ENCODE measurements at places on chromosomes 4 and X. TPM values are rescaled to one million over a fixed set of nuclear protein-coding genes. Genes with fewer than 3 reads are reported as not detected.
A peak's percentile ranks its signal among the peaks of the same experiment; 100 is the strongest.

Gene TLR1
- total RNA-seq, result 0.13 TPM

Gene FNIP2
- 16.5 TPM for total RNA-seq

Gene PDHA1
- 182 TPM for total RNA-seq

Gene SPATA4
- total RNA-seq, result 0.13 TPM

Gene UGT8
- total RNA-seq, result under 0.01 TPM

Gene RAB39B
- total RNA-seq, result 2.6 TPM

Gene CFI
- total RNA-seq, result not detected

Gene GSX2
- not detected for total RNA-seq

Gene IL13RA2
- total RNA-seq, result 15.4 TPM

Gene SPANXN4
- not detected for total RNA-seq

DNA sequence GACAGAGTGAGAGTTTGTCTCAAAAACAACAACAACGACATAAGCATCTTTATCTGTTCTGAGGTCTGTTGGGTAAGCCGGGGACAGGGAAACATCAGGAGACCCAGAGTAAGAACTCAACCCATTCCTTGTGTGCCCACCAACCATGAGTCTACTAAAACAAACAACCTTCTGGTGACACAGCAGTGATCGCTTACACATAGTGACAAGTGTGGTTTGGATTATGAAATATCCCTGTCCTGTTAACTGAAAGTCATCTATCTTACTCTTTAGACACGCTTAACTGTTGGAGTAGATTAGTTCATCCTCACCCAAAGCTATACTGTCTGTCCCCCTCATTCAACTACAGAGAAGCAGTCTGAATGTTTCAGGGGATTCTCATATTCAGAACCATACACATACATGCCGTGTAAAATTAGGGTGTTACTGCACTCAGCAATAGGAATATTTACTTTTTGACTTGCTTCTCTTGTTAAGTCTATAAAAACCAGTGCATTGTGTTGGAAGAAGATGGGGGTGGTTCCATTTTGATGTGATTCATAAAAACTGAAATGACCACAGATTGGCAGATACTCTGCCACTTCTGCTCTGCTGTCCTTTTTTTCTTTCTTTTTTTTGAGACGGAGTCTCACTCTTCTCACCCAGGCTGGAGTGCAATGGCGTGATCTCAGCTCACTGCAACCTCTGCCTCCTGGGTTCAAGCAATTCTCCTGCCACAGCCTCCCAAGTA, 27.4 kb downstream of the PHKA2 start:
- DNase-seq, result no peak

- DNase-seq, result no peak
These were observed 876.5 kb downstream of the RAPGEF2 start for GRCh38 chr4:159979351-159979750.

- peak; percentile 94 for DNase-seq
These were observed 7.4 kb upstream of the RELL1 start for GRCh38 chr4:37693450-37694190.

DNA sequence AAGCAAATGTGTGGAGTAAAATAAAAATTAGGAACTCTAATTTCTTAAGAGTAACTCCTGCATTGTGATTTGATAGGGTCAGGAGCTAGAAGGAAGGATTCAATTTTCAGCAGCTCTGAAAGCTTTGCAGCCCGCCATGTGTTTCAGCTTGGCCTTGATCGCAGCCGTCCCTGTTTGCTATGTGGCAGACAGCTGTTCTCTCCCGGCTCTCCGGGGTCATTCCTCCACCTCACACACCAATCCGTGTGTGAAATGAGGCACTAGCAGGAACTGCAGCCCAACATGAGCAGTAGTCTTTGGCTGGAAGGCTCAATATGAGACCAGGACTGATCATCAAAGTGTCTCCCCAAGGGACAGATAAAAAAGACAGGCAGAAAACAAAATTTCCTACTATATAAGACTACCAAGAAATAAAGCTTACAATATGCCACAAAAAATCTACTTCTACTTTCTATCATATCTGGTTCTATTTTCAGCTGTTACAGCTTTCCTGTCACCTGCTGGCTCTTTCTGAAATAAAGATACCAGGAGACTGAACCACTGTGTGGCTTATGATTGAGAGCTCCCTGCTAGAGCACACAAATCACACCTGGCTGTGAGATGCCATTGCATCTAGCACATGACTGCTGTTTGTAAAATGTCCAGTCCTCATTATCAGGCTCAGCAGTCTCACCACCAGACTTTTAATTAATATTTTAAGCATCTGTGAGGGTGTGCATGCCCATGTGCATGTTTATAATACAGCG, 44.1 kb upstream of the SEC24B start:
- DNase-seq, result no peak

DNA sequence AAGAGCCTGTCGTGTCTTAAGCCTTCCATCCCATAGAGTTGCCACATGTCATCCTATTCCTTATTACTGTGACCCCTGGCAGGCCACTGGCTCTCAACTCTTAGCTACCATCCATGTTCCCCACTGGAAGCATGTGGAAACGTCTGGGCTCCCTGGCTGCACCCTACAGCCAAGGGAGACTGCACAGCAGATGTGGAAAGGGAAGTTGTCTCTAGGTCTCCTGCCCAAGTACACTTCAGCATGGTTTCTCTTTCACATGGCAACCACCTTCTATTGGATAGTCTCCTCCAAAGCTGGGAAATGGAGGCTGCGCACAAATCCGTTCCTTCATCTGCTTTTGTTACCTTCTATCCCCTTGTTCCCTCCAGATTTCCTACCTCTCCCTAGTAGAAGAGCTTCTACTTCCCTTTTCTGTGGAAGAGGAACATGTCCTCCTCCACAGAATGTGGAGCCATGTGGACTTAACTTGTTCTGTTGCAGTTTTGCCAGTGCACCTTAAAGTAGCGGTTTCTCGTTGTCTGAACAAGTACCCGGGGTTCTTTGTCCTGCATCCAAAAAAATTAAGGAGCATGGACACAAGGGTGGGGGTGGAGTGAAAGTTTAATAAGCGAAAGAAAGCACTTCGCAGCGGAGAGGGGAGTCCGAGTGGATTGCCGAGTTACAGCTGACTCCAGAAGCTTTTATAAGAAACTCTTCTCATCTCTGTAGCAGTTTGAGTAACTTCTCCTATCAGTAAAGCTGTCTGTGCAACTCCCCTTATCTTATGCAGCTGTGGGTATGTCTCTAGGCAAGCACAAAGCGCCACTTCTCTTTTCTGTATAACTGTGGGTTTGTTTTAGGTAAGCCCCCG, 52.5 kb downstream of the HMGB2 start:
- DNase-seq, result no peak

GRCh38 chrX:103253608-103254007, 1.3 kb downstream of the TCEAL8 start:
- DNase-seq, result no peak

- no peak for DNase-seq
These were observed 83.3 kb upstream of the HELT start for GRCh38 chr4:184934961-184935360.

DNA sequence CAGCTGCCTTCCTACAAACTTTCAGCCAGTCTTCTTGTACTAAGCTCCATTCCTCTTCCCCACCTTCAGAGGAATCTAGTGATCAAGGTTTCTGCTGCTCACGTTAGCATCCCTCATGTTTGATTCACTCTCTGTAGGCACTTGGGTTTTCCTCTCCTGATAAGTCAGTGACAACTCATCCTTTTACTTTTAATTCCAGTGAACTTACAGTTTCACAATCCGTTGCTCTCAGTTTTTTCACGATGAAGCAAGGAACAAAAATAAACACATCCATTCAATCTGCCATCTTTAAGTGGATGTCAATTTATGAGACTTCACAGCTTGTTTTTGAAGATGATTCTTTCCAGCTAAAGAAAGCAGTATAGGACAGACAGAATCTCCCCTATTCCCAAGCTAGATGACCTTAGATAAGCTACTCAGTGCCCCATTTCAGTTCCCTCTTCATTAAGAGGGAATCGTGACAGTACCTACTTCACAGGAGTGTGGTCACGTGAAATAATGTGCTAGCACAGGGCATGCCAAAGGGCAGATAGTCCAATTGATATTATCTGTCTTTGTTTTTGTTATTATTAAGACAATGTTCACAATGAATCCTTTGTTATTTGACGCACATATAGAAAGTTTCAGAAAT, 234.3 kb downstream of the PALLD start:
- no peak for DNase-seq

GRCh38 chr4:173498023-173498422, 32.0 kb downstream of the HAND2 start:
- DNase-seq, result no peak

DNA sequence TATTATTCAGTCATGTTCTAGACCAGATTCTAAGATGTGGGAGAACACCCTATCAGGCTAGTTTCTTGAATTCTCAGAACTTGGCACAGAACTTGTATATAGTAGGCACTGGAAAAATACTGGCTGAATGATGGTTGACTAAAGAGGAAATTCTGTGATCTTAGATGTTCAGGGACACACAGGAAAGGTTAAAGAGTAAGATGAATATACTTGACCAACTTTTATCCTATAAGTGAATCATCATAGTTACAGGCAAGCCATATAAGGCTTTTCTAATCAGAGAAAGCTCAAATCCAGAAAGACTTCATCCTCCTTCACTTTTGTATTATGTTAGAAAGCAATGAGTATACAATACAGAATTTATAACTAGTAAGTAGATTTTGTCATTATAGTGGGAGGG, 53.8 kb downstream of the SEPTIN11 start:
- DNase-seq, result no peak

GRCh38 chr4:139171876-139172691, 4.9 kb downstream of the ELF2 start:
- DNase-seq, result peak; percentile 92

DNA sequence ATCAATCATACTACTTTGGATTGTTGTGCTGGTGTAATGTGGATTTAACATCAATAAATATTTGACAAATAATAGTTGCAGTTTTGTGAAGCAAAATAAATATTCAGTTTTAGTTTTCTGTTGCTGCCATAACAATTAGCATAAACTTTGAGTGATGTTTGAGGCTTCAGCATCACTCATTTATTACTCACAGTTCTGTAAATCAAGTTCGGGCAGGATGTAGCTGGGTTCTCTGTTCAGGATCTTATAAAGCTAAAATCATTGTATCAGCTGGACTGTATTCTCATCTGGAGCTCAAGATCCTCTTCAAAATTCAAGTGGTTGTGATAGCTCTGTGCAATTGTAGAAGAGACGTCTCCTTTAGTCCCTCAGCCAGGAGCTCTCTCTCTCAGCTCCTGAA, 81.7 kb downstream of the CBR4 start:
- peak; percentile 49 for DNase-seq

DNA sequence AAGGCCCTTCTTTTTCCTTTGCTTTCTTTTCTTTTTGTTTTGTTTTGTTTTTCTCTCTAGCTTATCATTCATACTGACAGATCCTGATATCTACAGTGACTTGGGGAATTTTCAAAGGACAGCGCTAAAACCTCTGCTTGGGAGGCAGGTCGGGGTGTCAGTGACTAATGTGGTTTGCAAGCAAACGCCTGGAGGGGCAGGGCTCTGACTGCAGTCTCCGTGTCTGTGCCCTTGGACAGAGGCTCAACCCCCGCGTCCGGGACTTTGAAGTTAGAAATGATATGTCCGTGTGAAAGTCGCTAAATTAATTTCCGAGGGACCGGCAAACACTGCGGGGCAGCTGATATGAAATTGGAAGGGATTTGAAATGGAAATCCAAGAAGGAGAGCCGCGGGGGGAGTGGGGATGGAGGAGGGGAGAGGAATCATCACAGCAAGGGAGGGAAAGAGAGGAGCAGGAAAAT, 312.4 kb downstream of the DHRSX start:
- DNase-seq, result no peak

GRCh38 chr4:95591278-95591677, 42.5 kb upstream of the UNC5C start:
- DNase-seq, result no peak

- DNase-seq, result peak; percentile 67
These were observed 978.3 kb upstream of the GRID2 start for GRCh38 chr4:91325495-91325894.

- no peak for DNase-seq
These were observed 66.1 kb downstream of the NHSL2 start for GRCh38 chrX:71976753-71977152.

DNA sequence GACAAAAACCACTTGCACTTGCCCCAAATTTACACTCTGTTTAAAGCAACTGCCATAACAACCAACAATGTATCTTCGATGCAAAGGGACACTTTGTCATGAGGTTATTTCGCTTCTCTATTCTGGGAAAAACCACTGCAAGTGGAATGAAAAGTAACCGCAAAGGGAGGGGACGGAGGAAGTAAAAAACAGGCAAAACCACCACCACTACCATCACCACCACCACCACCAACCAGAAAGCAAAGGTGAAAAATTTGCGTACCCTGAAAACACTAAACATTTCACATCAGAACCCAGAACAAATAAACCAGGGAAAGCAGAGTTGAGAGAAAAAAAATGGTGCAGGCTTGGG, 1.2 kb upstream of the N4BP2 start:
- DNase-seq, result peak; percentile 30

DNA sequence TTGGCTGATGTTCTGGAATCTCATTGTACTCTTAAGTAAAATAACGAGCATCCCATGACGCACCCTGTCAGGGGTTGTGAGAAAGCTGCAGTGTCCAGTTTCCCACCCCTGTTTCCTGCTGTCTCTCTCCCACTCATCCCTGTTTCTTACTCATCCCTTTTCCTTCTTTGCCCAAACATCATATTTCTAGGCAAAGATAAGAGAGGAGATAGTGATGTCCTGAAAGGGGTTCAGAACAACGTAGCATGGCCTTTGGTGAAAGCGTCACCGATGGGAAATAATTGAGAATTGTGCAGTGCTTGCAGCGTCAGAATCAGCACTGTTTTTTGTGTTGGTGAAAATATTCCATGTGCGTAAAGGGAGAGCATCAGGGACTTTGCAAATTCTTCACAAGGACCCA, 23.5 kb upstream of the TMEM165 start:
- no peak for DNase-seq

DNA sequence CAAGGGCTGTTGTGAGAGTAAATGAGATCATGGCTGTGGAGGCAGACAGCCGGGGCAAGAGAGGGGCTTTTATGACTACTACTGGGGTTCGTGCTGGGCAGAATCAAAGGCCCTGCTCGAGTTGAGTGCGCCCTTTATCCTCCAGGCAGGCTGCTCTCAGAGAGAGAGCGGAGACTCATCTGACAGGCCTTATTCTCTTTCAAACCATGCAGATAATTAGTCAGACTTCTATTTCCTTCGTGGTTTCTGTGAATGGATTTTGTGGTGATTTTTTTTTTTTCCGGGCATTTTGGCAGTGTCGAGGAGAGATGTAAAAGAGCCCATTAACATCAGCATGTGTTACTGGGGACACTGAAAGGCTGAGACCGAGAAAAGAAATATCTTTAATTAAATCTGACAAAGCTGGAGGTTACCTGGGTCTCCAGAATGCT, 73.6 kb downstream of the MED28 start:
- no peak for DNase-seq
